ENCODE measurements at places on chromosomes 5 and 9.

- no peak for DNase-seq
Measured at GRCh38 chr9:13816837-13817236, 497.1 kb downstream of the NFIB start.

DNA sequence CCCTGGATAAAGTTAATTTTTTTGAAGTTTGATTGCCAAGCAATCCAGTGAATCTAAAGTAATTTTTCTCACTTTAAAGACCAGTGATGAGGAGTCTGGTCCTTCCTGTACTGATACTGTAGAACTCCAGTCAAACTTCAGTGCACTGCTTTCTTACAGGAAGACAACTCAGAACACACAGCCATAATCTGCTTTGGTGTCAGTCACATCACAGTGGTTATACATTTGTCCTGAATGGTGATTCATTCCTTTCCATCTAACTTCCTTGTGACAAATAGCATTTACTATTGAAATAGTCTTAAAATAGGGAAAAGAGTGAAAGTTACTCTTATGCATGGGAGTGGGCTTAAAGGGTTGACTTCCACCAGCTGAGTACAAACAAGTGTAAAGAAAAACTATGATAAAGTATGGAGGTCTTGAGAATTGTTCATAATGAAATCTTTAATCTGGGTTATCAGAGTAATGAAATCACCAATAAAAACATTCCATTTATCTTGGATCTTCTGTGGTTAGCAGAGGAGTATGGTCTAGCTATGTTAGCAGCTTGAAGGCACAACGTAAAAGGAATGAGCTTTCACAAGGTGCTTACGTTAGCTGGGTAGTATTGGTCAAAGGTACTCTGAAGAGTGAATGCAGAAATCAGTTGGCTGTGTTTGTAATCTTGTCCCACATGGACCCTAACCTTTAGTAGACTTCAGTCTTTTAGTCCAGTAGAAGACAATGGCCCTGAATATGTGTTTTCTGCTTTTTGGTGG is 41.5 kb downstream of the DCP2 start:
- DNase-seq: no peak

GRCh38 chr5:157253547-157253946 is 12.4 kb upstream of the CYFIP2 start:
- no peak for DNase-seq

DNA sequence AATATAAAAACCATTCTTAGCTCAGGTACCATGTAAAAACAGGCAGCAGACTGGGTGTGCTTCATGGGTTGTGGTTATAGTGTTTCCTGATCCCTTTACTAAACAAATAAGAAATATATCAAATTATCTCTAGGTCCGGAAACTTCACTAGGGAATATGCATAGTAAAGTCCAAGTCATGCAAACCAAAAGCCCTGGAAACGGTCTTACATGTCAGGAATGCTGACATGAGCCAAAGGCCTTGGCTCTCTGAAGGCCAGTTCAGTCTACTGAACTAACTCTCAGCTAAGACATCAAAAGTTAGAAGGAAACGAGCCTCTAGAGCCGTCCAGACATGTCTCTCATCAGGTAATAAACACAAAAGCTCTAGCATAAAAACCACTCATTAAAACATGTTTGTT is 778.9 kb upstream of the ZNF608 start:
- no peak for DNase-seq

DNA sequence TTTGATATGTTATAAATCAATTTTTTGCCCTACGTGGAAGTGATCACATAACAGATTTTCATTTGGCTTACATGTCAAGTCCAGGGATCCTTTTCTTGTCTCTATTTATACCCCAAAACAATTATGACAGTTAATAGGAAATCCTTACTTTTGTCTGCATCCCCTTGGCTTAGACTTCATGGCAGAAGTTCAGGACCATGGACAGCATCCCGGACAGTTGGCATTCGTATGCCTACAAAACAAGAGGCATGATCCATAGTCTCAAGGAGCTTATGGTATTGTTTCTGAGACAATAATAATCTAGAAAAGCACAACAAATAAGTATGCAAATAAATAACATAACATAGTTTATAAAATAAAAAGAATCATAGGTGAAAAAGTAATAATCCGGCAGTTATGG is 214.3 kb upstream of the GRIA1 start:
- no peak for DNase-seq

DNA sequence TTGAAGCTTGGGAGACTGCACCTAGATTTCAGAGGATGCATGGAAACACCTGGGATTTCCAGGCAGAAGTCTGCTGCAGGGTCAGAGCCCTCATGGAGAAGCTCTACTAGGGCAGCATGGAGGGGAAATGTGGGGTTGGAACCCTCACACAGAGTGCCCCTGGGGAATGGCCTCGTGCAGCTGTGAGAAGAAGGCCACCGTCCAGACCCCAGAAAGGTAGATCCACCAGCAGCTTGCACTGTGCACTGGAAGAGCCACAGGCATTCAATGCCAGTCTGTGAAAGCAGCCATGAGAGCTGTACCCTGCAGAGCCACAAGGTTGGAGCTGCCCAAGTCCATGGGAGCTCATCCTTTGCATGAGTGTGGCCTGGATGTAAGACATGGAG is 285.3 kb upstream of the FAM174A start:
- no peak for DNase-seq

- DNase-seq: no peak
Measured at GRCh38 chr9:109369285-109369684, 48.4 kb upstream of the EPB41L4B start.

DNA sequence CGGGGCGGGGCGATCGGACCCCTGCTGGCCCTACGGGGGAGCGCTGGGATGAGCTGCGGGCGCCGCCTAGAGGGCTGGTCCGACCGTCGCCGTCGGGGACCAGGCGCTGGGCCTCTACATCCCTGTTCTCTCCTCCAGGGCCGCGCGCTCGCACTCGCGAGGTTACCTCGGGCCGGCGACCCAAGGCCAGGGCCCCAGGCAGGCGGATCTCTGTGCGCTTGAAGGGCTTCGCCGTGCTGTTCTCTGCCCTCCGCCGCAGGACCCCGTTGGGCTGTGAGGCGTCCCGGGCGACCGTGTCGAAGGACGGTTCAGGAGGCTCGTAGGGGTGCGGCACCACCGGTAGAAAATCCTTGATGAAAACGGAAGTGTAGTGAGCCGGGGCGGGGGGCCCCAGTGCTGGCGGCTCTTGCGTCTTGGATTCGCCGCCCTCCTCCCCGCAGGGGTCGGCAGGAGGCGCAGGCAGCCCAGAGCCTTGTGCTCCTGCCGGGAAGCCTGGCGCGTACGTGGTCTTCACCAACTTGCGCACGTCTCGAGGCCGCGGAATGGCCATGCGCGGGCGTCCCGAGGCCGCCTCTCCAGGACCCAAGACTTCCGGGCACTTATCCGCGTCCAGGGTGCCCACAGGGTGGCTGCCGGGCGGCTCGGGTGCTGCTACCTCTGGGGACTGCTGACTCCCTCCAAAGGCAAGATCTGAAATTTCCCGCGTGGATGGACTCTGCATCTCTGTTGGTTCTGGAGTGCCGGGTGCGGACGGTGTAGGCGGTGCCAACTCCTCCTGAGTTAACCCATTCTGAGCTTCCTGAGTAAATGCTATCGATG is 2.0 kb downstream of the PROB1 start:
- peak; percentile 16 for DNase-seq

- peak; percentile 30 for DNase-seq
Measured at GRCh38 chr9:77177894-77178794, 810 bp downstream of the VPS13A start.
